NCI-H1417 treated with DMSO at 0.1 percent for 48 hours (cell line): ENCODE measurements at places on chromosomes 3 and 15.

GRCh38 chr3:60579734-60580133, 671.5 kb downstream of the FHIT start:
- DNase-seq, result no peak

- no peak for DNase-seq
Observed at GRCh38 chr3:158384019-158384418, 187.0 kb upstream of the MLF1 start.

GRCh38 chr3:184899953-184900595, 88.1 kb downstream of the VPS8 start:
- no peak for DNase-seq

DNA sequence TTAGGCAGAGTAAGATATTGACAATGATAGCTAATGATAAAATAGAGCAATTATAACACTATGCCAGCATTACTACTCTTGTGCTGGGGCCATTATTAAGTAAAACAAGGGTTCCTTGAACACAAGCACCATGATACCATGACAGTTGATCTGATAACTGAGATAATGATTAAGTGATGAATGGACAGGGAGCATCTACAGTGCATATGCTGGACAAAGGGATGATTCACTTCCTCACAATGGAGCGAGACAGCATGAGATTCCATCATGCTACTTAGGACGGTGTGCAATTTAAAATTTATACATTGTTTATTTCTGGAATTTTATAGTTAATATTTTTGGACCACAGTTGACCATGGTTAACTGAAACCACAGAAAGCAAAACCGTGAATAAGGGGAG, 156.6 kb downstream of the FHIT start:
- no peak for DNase-seq

- no peak for DNase-seq
Observed at GRCh38 chr15:39451871-39452270, 129.0 kb upstream of the THBS1 start.

DNA sequence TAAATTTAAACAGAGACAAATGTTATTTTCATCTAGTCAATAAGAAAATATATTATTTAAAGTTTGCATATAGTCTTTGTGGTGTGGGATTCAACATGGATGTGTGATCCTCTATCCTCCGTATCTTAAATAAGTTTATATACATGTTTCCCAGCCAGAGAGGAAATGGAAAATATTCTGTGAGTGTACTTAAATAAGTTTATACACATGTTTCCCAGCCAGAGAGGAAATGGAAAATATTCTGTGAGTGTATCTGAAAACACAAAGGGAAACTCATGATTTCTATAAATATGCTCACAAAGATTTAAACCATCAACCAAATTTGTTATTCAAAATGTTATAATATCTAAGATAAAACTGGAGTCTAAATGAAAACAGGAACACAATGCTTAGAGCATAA, 110.0 kb upstream of the MELTF start:
- no peak for DNase-seq

DNA sequence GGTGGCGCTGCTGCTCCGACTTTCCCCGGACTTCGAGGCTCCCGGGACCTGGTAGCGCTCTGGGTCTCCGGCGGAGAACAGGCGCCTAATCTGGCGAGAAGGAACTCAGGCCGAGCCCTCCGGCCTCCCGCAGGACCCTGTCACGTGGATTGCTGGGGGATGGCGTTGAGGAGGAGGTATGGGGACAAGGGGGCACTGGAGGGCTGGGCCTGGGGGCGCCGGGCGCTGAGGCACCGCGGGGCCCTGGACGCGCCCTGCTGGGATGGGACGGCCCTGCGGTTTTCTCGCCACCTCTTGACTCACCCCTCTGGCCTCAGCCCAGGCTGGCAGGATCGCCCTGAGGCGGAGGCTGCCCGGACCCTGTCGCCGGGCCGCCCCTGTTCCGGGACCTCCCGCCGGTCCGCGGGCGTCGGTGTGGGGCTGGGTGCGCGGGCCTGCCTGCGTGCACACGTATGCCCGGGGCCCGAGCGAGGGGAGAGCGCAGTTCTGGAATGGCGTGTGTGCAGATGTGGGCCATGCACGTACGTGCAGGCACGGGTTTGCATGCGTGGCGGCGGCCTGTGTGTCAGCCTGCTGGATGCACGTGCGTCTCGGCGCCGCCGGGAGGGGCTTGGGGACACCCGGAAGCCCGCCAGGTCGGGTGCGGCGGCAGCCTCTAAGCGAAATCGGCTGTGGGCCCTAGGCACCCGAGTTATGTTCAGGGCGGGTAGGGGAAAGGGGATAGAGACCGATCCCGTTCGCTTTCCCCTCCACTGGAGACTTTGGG, 752 bp downstream of the C15orf39 start:
- DNase-seq, result no peak

DNA sequence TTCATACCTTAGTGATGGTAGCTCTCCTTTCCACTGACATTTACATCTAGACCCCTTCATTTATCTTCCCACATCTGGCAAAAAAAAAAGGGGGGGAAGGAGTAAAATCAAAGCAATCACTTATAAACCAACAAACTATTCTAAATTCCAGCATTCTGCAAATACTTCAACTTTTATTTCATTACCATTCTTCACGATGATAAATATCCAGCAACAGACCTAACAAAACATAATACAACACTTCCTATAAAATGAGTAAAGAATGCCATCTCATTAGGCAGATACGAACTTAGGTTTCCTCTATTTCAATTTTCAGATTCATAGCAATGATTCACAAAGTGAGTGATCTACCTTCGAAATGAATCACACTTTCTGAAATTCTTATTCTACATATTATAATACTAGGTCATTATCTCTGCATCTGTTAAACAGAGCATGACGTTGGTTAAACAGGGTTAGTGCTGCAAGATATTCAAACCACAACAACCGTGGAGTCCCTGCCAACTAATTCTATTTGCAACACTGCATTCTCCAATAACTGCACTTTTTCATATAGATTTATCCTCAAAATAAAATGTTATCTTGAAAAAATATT, at the start of gene LRRFIP2:
Gene LRRFIP2 (minus strand): TSS at position 51 of the 595 bp plus-strand sequence. CDS start 25,599 bp downstream, outside the sequence.
- DNase-seq, result no peak

- DNase-seq, result no peak
Observed at GRCh38 chr15:72345806-72346205, 25.8 kb upstream of the CELF6 start.

- DNase-seq, result no peak
Observed at GRCh38 chr3:189166321-189166720, 5.5 kb upstream of the TPRG1 start.

GRCh38 chr15:100671858-100672543, 69.6 kb downstream of the ASB7 start:
- DNase-seq, result no peak

GRCh38 chr15:85849946-85850345, 55.2 kb upstream of the KLHL25 start:
- DNase-seq, result no peak

DNA sequence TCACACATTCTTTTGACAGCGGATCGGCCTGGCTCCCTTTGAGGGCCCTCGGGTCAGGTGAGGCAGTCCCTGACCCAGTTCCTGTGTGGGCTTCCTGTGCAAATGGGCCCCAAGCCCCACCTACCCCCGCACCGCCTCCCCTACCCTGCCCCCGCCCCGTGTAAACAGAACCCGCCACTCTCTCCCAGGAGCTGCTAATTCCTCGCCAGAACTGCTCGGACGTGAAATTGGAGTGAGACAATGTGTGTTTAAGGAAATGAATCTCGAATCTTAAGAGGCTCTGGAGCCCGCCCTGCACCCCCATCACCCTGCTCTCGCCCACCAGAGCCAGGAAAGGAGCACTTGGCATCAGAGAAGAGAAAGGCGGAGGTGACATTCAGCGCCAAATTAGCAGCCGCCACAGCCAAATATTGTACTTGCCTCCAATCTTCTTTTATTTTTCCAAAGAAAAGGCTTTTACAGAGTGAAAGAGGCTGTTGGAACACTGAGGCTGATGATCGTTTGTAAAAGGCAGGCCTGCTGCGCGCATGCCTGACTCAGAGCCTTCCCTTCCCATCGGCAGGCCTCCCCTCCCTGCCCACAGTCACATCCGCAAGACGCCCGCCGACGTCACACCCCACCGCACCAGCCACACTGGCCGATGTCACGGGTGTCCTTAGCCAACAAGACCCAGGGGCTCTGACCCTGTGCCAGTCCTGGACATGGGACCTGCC, 53.1 kb downstream of the CACNA2D2 start:
- no peak for DNase-seq

DNA sequence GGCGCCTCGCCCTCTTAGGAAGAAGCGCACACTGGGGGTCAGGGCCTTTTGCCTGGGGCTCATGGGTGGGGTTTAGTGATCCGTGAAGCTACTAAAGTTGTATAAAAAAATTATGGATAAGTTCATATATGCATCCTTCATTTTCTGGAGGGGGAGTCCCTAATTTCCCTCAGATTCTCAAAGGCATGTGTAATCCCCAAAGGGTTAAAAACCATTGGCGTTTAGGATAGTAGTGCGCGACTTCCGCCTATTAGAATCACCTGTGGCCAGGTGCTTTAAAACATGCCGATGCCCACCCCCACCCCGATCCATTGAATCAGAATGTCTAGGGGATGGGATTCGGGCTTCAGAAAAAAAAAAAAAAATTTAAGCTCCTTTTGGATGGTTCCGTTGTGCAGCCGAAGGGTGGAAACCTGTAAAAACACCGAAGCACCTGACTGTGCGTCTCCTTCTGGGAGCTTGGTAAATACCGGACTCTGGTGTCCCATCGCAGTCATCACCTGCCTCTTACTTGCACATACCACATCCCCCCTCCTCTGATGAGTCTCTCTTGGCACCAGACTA, 570 bp downstream of the APH1B start:
- DNase-seq, result no peak

- no peak for DNase-seq
Observed at GRCh38 chr15:100218434-100218833, 123.3 kb downstream of the ADAMTS17 start.

DNA sequence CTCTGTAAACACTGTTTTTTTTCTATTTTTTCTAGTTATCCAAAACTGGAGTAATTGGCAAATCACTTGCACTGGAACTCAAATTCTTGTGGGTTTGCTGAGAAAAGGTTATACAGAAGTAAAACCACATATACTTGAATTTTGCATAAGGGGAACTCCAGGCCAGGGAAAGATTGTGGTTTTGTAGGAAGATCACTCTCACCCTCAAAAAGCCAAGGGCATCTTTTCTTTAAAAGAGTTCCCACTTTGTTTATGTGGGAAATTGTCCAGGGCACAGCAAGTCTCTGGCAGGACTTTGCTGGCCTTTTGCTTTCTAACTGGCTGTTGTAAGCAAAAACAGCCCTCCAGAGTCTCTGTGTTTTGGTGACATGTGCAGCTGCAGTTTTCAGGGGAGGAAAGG, 340.3 kb upstream of the RBMS3 start:
- no peak for DNase-seq

- DNase-seq, result no peak
Observed at GRCh38 chr3:178238179-178238578, 298.1 kb upstream of the KCNMB2 start.

- DNase-seq, result no peak
Observed at GRCh38 chr3:123005291-123005690, 22.3 kb downstream of the SEMA5B start.

- no peak for DNase-seq
Observed at GRCh38 chr3:73234354-73235014, 173.0 kb downstream of the EBLN2 start.

GRCh38 chr15:65908876-65909275, 39.6 kb downstream of the RAB11A start:
- DNase-seq, result no peak

DNA sequence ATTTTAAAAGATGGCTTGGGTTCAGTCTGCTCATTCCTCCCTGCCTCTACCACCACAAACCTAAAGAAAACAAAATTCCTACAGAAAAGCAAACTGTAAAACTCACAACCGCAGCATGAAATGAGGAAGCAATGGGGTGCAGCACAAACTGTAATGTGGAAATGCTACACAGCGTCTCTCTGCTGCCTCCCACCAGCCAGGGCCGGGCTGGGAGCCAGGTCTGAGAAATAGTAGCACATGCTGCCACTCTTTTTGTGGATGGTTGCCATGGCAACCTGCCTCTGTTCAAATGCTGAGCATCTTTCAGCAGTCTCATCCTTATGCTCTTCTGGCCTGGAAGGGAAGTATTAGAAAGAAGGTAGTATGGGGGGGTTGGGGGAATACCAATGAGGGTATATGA, 55.4 kb downstream of the EOMES start:
- no peak for DNase-seq

- DNase-seq, result no peak
Observed at GRCh38 chr15:75661100-75661755, 13.5 kb downstream of the SNX33 start.

GRCh38 chr3:123686251-123686650, 101.4 kb upstream of the HACD2 start:
- DNase-seq, result no peak

GRCh38 chr15:72770673-72771328, 12.8 kb downstream of the ADPGK start:
- DNase-seq, result no peak
